ENCODE measurements at places on chromosomes 2 and 18.
A peak's percentile ranks its signal among the peaks of the same experiment; 100 is the strongest.

GRCh38 chr2:234251326-234252271 lies 201.1 kb downstream of the SPP2 start:
- peak; percentile 99 for DNase-seq

- DNase-seq, result no peak
Measured at GRCh38 chr2:96701636-96702035, 38.2 kb downstream of the LMAN2L start.

GRCh38 chr2:3902131-3902530 lies 198.8 kb downstream of the DCDC2C start:
- DNase-seq, result no peak

DNA sequence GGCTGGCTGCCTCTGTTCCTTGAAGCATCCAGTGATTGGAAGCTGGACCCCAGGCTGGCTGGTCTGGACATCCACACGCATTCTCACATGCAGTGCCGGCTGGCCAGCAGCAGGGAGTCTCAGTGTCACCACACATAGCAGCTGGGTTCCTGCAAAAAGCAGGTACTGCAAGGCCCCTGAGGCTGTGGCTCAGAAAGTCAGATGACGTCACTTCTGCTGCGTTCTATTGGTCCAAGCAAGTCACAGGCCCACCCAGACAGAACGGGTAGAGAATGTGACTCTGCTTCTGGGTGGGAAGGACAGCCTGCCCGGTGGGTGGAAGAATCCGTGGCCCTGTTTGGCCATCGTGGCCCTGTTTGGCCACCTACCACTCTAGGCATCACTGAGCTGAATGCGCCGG lies 51.3 kb upstream of the SPP2 start:
- no peak for DNase-seq

GRCh38 chr2:40450066-40450795 lies 1.7 kb downstream of the SLC8A1 start:
- DNase-seq, result peak; percentile 26

GRCh38 chr2:197306696-197307040 lies 3.9 kb downstream of the ANKRD44 start:
- no peak for DNase-seq

DNA sequence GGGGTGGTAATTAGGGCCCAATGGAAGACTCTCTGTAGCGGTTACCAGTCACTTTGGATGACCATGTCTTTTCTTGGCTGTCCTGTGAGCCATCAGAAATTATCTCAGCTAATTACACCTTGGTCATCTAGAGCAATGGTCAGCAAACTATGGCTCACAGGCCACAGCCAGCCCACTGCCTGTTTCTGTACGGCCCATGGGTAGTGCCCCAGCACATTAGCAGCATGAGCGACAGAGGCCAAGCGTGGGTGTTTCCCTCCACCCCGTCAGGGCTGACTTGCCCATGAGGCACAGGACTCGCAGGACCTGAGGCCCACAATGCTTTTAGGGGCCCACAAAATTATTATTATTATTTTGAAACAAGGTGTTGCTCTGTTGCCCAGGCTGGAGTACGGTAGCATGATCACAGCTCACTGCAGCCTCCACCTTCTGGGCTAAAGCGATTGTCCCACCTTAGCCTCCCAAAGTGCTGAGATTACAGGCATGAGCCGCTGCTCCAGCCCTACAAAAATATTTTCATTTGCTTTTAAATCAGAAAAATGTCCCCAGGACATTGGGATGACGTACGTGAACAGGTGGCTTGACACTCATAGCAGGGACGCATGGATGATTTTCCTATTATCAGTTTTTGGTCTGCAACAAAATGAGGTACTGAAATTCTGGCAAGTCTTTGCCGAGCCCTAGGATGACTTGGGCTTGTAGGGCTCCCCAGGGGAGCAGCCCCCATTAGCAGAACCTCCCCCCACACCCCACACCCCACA lies 29.3 kb upstream of the CEP68 start:
- no peak for DNase-seq

DNA sequence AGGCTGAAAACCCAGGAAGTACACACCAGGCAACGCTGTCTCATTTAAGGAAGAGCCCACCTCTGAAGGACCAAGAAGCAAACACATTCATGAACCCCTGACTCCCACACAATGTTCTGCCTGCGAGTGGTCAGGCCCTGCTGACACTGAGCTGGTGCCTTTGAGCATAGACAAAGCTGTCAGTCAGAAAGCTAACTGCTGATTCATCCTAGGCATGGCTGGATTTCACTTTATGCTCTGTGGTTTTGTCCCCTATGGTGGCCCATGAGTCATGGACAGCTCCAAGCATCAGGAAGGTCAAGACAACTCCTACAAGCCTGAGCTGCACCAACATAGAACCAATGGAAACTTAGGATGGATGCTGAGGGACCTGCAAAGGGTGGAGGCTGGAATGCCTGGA lies 78.9 kb downstream of the UXS1 start:
- peak; percentile 79 for DNase-seq

DNA sequence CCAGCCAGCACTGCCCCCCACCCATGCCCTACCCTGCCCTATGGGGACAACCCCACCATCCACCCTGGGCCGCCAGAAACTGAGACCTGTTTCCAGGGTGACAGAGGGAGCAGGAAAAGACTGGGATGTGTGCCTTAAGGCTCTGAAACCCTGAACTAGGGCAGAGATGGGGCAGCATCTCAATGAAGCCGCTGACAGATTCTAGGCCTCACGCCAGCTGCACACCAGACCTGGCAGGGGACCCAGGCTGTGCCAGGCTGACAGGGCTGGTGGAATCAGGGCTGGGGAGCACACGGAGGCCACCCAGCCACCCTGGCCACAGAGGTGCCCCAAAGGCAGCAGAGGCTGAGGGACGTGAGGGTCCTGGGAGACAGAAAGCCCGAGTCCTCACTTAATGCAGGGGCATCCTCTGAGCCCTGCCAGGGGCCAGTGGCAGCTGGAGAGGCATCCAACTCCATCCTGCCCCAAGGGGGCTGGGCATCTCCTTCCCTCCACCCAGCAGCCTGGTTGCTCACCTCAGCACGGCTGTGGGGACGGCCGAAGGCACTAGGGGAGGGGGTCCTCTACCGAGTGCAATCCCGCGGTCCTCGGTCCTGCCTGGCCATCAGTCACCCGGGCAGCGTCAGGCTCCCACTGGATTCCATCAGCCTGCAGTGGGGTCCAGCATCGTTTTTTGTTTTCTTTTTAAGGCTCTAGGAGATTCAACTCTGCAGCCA lies 169.2 kb downstream of the ZFP36L2 start:
- no peak for DNase-seq

DNA sequence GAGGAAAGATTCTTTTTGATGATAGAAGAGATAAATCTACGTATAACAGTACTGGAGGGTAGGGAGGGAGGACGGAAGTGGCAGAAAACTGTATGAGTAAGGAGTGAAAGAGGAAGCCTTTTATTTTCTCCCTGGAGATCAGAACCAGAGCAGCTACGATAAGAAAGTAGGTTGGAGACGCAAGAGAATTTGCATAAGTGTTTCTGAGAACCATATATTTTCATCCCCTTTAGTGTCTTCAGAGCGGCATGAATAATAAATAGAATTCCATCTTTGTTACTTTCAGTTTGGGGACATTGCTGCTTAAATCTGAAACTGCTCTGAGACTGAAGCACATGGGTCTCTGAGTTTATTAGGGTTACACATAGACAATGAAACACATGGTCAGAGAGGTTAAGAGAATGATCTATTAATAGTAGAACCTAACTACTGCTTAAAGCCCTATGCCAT lies 230.2 kb upstream of the TNP1 start:
- DNase-seq, result no peak

DNA sequence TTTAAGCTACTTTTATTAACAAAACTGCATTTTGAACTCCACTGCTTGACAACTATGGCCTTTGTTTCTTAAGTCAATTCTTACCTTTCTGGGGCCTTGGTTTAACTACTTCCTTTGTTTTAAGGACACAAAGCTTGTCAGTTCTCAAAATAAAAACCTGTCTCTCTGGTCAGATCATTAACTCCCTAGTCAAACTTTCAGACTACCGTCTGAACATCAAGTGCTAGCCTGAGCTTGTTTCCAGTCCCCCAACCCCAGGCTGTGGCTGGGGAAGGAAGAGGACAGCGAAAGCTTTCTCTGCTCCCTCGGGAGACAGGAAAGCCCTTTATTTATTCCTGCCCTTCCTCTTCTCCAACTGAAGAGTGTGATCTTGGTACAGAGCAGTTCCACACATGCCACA lies 1.7 kb downstream of the SH3YL1 start:
- DNase-seq, result no peak

GRCh38 chr2:182301093-182301492 lies 125.7 kb downstream of the PDE1A start:
- DNase-seq, result no peak

DNA sequence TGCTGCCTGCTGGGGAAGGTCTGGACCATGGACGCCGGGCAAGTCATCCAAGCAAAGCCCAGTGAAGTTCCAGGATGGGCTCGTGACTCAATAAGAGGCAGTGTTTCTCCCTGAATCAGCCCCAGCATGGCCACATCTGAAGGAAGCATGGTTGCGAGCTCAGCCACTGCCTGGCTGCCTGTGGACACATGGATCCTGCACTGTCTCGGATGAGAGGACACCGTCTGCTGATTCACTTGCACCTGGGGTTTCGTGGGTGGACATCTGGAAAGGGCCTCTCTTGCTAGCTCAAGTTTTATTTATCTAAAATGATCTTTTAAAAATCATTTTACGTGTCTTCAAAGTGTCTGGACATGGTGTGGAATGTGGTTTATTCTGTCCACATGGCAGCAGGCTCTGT lies 224.8 kb upstream of the FN1 start:
- DNase-seq, result peak; percentile 87

Data from iris pigment epithelial cell (primary cell).